ENCODE measurements at places on chromosomes 2 and 18.

GRCh38 chr2:233981574-233982420 lies 64.6 kb downstream of the TRPM8 start:
- DNase-seq: no peak

DNA sequence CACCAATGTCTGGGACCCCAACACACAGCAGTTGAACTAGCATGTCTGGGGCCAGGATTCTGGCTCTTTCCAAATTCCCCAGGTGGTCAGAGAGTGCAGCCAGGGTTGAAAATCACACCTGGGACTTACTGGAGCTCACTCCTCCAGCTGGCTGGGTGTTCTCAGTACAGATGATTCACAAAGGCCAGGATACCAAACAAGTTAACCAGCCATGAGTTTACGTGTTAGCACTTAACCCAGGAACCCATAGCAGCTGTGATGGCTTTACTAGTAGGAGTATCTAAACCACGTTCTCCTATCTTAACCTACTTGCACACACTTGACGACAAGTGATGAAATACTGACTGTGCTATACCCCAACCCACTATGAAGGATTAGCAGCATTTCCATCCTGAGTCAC lies 222.8 kb downstream of the FBXO15 start:
- DNase-seq: no peak

- peak; percentile 47 for DNase-seq
These were observed 646.1 kb upstream of the ACVR2A start for GRCh38 chr2:147198651-147199171.

DNA sequence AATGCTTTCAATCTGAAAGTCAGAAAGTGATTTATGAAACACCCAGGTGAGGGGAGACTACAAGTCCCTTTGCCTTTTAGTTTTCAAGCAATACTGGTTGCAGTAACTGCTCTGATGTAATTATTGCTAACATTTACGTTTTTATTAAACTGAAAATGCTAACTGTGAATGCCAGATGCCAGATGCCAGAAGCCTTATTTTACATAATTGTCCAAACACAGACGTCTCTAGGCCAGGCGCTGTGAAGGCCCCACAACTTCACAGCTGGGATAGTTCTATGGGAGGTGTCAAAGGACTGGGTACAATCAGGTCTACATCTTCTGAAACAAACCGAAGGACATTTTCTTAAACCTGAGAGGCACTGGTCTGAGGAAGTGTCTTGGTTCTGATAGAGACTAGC lies 27.5 kb upstream of the MSGN1 start:
- DNase-seq: no peak

- DNase-seq: peak; percentile 49
These were observed 339.4 kb downstream of the BCL11A start for GRCh38 chr2:60213865-60214625.

DNA sequence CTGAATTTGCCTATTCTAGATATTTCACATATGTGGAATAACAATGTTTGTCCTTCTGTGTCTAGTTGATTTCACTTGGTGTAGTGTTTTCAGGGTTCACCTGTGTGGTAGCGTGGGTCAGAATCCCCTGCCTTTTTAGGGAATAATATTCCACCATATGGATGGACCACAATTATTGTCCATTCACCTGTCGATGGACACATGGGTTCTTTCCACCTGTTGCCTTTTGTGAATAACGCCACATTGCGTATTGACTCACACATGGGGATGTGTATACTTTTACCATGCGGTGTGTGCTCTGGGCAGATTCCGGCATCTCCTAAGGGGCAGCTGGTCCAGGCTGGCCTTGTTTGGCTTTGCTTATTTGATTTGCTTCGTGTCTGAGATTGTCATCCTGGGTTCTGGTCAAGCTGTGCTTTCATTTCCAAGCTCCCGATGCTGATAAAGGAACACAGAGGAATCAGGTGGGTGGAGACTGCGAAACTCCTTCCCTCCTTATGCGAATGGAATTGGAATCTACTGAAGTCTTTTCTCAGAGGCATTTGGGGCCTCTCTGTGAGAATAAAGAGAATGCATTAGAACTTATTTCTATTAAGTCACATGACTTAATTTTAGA lies 18.9 kb upstream of the ALLC start:
- no peak for DNase-seq

DNA sequence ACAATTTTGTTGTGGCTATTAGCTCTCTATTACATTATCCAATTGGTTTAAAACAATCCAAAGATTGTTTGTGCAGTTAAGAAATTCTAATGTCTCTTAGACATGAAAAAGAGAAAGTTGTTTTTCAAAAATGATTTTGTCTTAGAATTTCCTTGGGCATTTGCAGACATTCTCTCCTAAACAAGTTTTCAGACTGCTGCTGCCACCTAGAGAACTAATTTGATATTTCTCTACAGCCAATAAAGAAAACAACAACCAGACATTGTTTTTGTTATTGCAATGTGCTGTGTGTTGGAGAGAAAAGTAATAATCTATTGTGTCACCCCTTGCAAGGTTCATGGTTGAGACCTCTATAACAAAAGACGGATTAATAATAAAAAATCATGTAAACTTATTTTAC lies 119.0 kb upstream of the SYT4 start:
- DNase-seq: peak; percentile 47

- peak; percentile 91 for DNase-seq
These were observed 11.8 kb downstream of the MAPRE3 start for GRCh38 chr2:26982102-26982742.

- no peak for DNase-seq
These were observed 249.8 kb downstream of the CYP26B1 start for GRCh38 chr2:71897836-71898235.

GRCh38 chr2:236684504-236685256 lies 115.1 kb downstream of the ACKR3 start:
- no peak for DNase-seq

- DNase-seq: no peak
These were observed 46.6 kb upstream of the CTLA4 start for GRCh38 chr2:203820969-203821368.

DNA sequence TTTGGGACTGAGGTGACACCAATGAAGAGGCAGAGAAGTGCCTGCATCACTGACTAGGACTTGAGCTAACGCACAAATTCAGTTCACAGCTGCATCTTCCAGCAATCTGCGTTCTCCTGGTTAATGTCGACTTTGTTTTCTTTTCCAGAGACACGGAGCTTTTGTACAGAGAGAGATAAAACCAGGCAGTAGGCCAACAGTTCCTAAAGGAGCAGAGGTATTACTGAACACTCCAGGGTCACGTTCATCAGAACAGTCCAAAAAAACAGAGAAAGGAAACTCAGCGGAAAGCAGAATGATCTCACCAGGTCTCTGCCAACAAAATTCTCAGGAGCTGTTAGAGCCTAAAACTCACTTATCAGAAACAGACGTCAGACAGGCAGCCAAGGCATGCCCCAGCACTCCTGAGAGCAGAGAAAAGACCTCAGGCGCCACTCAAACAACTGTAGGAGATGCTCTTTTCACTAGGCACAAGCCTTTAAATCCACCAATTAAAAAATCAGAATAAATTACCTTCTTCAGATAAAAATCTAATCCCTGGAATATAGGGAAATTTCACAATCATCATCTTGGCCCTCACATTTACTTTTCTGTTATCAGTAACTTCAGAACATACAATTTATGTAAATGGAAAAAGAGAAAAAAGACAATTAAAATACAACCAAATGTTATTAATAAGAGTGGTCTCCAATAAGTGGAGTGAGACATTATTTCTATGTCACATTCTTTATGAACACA lies 95.9 kb upstream of the SPTBN1 start:
- peak; percentile 12 for DNase-seq

GRCh38 chr2:118847762-118848172 lies 319 bp upstream of the EN1 start:
- DNase-seq: no peak

- DNase-seq: no peak
These were observed 977.6 kb downstream of the SUCLG1 start for GRCh38 chr2:83481436-83481835.

GRCh38 chr2:170092436-170093060 lies 85.4 kb upstream of the MYO3B start:
- no peak for DNase-seq

GRCh38 chr2:181324912-181325311 lies 132.3 kb upstream of the ITGA4 start:
- DNase-seq: no peak

- no peak for DNase-seq
These were observed 112.1 kb downstream of the TCF4 start for GRCh38 chr18:55475916-55476315.

DNA sequence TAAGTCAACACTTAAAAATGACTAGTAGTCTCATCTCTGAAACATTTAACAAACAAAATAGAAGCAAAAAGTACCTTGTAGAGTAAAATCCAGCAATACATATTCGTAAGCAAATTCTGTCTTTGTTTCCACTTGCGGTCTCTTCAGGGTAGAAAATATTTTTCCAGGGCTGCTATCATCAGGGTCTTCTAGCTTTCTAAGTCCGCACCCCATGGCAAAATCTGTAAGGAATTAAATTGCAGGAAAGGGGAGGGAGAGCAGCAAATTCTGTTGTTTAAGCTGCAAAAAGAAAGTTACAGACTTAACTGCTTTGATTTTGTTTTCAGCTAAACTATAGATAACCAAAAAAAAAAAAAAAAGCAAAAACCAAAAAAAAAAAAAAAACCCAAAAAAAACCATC lies at the start of gene RFTN2:
TSS of gene RFTN2 (minus strand) at position 342 of the 400 bp plus-strand sequence. CDS start at position 213, 129 bp downstream.
- DNase-seq: no peak

GRCh38 chr2:3238951-3239841 lies 138.4 kb downstream of the EIPR1 start:
- no peak for DNase-seq

DNA sequence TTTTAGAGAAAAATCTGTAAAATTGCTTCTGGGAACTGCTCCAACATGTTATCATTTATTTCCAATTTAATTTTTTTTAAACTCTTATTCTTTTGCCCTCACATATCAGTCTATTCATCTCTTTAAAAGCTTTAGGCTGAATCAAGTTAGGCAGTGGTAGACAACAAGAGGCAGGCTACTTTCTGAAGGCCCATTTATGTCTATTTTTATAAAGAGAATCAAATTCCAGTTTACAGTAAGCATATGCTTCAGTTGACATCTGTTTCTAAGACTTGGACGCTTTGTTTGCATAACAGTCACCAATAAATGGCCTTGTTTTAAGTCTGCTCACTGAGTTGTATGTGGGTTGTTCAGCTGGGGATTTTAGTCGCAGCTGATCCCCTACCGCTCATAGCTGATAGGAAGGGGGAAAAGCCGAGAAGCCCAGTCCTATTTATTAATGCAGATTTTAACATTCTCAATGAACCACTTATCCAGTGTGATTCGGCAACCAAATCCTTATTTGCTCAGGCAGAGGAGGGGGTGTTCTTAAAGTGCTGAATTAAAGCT lies 260.4 kb upstream of the SIX3 start:
- peak; percentile 33 for DNase-seq

DNA sequence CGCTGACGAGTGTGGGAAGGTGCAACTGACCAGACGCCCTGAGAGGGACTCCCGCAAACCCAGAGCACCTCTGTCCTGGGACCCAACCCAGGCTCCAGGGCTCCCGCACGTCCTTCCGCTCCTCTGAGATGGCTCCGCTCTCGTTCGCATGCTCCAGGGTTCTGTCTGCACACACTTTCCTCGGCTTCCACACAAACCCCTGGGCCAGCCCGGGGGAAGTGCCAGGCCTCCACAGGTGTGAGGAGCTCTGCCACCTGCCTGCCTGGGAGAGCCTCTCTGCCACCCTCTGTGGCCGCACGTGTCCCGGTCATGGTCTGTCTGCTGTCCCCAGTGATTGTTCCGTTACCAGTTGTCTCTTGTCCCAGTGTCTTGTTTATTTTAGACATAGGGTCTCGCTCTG lies 222.9 kb downstream of the HDAC4 start:
- no peak for DNase-seq

GRCh38 chr2:176159663-176160250 lies 2.6 kb downstream of the HOXD3 start:
- no peak for DNase-seq

DNA sequence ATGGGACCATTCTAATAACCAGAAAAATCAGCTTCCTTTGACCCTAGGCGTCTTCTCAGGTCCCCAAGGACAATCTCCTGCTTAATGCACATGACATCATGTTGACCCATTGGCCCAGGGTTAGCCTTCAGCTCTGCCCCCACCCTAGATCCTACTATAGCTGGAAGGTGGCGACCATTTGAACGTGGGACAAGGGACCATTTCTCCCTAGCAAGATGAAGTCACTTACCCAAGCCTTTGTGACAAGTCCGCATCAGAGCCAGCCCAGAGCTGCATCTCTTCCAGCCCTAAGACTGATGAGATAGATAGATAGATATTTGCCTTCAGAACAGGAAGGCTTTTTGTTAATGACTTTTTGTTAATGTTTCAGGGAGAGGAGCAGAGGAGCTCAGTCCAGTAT lies 28.2 kb upstream of the TAF1B start:
- no peak for DNase-seq

DNA sequence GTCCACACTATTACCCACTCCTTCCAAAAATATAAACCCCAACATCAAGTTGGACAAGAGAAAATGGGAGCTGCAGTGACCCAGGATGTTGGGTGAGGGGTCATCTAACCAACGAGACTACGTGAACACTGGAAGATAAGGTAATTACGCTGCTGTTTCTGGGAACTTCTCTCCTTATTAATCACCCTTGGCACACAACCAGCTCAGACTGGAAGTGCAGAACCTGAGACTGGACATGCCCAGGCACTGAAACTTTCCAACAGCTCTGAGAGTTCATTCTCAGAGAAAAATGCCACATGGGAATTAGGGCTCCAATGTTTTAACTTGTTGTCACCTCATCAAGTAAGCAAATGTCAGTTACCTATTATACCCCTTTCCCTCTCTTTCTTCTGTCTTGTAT lies 135.3 kb downstream of the CCDC148 start:
- DNase-seq: no peak

GRCh38 chr2:149735237-149735958 lies 147.8 kb upstream of the MMADHC start:
- DNase-seq: no peak

GRCh38 chr2:241763551-241764274 lies 12.9 kb upstream of the GAL3ST2 start:
- no peak for DNase-seq

GRCh38 chr2:131673400-131674173 lies 145.9 kb downstream of the CCDC74A start:
- DNase-seq: peak; percentile 80

GRCh38 chr2:162092658-162093556 lies 18.9 kb upstream of the DPP4 start:
- DNase-seq: no peak

GRCh38 chr2:159169187-159169586 lies 117.3 kb downstream of the WDSUB1 start:
- no peak for DNase-seq

GRCh38 chr2:73651591-73652230 lies 9.5 kb upstream of the NAT8 start:
- no peak for DNase-seq

DNA sequence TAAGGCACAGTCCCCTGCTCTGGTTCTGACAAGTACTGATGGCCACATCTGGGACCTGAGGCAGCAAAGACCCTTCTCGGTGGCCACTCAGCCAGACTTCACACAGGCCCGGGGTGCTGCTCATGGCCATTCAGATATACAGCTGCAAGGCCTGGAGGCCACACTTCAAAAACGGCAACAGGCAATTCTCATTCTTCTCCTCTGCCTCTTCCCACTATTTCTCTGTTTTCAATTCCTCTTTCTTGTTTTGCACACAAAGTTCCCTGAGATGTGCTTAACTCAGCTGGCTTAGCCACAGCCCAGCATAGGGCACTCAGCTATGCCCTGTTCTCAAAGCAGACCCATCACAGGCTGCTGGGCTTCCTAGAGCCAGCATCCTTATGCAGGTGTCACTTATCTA lies 29.9 kb downstream of the PTPN18 start:
- no peak for DNase-seq

GRCh38 chr18:79855147-79855933 lies 57.6 kb downstream of the KCNG2 start:
- no peak for DNase-seq

- DNase-seq: no peak
These were observed 45.5 kb downstream of the GATA6 start for GRCh38 chr18:22214731-22215528.
